ENCODE measurements at places on chromosomes 5 and 9. TPM values are rescaled to one million over a fixed set of nuclear protein-coding genes. Genes with fewer than 3 reads are reported as not detected.

Gene COL15A1
- total RNA-seq = not detected

Gene DPP7
- total RNA-seq = 324 TPM

DNA sequence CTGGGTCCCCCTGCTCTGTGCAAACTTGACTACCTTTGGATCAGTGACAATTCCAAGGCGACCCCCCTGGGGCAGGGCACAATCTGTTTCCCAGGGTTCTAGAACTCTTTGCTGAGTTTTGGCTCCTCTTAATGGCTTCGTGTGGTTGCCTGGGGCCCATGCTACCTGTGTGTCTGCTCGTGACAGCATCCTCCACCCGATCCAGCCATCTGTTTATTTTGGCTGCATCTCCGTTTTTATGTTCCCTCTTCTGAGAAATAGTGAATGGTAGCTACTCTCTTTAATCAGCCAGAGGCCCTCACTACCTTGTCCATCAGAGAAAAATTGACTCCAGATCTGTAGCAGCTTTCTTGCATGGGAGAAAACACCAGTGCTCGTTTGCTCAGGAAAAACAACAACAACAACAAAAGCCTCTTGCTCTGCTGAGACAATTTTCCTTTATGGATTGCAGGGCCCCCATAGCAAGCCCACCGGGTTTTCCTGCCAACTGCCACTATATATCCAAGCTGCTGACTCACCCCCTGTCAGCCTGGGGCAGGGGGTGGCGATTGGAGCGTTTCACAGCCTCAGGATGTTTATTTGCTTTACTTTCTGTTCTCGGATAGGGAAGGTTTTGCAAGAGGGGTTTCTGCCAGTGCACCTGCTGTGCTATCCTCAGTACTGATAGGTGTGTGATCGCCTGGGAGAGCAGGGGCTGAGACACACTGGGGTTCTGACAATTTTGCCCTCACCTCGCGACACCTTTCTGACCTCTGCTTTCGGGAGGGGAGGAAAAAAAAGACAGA lies 607.8 kb downstream of the BNC2 start:
- DNase-seq = no peak

GRCh38 chr5:126004636-126005035 lies 418.6 kb upstream of the GRAMD2B start:
- no peak for DNase-seq

DNA sequence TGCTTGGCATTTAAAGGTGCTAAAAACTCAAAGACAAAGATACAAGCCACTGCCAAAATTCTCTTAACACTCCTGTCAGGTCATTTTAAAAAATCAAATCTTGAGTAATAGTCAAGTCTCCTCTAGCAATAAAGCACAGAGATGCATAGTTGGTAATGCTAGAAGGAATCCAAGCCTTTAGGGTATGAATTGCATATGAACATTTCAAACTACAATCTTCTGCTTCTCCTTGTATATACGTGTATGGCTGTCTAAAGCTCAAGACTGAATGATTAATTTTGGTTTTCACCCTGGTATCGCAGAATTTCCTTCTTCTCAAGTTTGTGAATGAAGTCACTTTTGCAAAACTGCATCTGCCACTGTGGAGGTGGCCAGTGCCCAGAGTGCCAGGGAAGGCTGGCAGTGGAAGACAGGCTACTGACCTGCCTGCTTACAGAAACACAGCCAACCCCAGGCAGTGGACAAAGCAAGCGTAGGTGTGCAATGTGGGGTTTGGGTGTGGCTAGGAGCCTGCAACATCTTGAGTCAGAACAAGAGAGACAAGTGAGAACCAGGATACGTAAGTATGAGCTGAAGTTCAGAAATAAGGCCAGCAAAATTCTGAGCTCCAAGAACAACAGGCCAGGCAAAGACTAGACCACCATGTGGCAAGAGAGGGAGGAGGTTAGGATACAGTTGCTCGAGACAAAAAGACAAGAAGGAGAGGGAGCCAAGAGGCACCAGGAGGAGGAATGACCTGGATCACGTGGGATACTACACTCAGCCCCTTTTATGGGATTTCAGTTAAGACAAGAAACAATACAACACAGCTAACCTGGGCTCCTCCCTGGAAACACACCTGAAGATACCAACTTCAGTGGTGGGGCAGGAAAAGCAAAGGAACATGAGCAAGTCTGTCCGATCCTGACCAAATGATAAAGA lies 22.6 kb downstream of the MYO10 start:
- no peak for DNase-seq

- no peak for DNase-seq
Measured at GRCh38 chr5:155732587-155733376, 594.2 kb upstream of the SGCD start.

GRCh38 chr5:79791843-79792242 lies 102.2 kb downstream of the CMYA5 start:
- DNase-seq = no peak
